Spinal cord (tissue), 10 donors: ENCODE measurements at places on chromosomes 3 and 15. TPM values are rescaled to one million over a fixed set of nuclear protein-coding genes. Genes with fewer than 3 reads are reported as not detected.

GRCh38 chr3:187669675-187670504 lies at the start of gene SST:
Gene SST, minus strand, starts transcription at chr3:187670394. Its CDS starts 103 bp downstream, at chr3:187670291.
- DNase-seq: no peak

DNA sequence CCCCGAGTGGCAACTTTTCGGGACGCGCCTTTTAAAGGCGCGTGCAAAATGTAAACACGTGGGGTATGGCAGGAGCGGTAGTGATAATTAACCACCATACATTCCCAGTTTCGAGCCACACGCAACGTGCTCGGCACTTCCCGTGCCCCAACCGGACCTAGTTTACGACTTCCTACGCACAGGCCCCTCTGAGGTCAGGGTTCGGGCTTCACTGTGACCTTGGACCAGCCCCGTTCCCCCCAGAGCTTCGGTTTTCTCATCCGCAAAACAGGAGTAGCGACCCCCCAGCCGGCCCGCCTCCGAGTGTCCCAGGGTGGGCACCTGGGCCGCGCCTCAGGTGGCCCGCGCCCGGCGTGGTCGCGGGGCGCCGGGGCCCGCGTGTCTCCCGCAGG lies 451 bp downstream of the CHCHD4 start:
- DNase-seq: no peak

- DNase-seq: no peak
Measured at GRCh38 chr3:138588445-138588844, 5.6 kb downstream of the CEP70 start.

DNA sequence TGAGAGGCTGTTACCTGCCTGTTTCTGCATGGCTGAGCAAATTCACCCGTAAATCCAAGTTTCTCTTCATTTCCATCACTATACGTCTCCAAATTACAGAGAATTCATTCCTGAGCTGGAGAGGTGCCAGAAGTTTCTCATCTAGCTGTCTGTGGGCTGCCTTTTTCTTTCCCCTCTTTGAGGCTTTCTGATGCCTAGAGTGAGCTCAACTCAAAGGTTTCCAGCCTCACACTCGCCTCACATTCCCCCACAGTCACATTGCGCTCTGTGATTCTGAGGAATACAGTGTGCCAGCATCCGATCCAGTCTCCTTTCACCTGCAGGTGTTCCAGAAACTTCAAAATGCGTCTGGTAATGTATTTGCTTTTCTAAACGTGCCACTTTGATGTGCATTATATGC lies 267.2 kb downstream of the MFSD1 start:
- peak; percentile 24 for DNase-seq

DNA sequence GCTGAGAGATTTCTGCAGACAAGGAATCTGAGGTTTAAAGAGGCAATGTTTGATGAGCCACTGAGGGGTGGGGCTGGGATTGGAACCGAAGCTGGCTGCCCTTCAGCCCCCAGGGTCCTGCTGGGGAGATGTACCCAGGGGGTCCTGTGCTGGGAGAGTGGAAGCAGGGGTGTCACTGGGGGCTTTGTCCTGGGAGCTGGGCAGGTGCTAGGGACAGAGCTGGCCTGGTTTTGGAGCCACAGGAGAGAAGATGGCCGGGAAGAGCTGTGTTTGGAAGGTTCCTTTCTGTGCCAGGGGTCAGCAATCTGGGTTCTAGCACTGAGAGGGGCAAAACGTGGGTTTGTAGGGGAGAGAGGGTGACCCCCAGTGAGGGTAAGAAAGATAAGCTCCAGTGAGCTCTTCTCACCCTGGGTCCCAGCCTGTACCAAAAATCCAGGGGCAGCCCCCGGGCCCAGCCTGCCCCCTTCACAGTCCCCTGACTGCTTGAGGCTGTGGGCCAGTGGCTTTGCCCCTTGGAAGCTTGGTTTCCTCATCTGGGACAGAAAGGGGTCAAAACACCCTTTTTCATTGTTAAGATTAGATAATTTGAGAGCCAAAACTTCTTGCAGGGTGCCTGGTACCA lies 69.6 kb downstream of the SMAD3 start:
- no peak for DNase-seq

SLC22A14 gene
- total RNA-seq: 0.28 TPM

CSK gene
- total RNA-seq: 26.6 TPM
